ENCODE measurements at places on chromosomes 2 and 18. TPM values are rescaled to one million over a fixed set of nuclear protein-coding genes. Genes with fewer than 3 reads are reported as not detected.

Gene HEATR5B
- total RNA-seq = 12.6 TPM

DNA sequence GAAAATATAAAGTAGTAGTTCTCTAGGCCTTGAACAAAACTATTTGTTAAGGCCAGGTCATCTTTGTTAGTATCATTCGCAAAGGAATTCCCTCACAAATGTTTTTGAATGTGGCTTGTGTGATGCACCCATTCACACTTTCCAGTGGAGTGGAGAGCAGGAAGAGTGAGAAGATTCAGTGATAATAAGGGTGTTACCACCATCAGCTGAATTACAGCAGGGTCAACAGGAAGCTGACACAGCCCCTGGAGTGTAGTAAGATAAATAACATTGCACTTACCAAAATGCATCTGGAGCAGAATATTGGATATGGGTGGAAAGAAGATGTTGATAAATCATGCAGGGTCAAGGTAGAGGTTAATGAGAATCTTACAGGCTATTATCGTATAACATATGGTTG is 231.0 kb downstream of the DSC3 start:
- H3K36me3 ChIP-seq = no peaks in the 10 kb centered on the region
- H3K27me3 ChIP-seq = no peaks in the 10 kb centered on the region
- no peaks in the 10 kb centered on the region for H3K4me1 ChIP-seq
- no peak overlapping the region for H3K27ac ChIP-seq
- no peak for DNase-seq

GRCh38 chr2:200438251-200438650 is 71.6 kb downstream of the KCTD18 start:
- H3K36me3 ChIP-seq = peaks cover 82% of the 10 kb centered on the region
- no peak overlapping the region for H3K27ac ChIP-seq
- H3K4me3 ChIP-seq = no peak overlapping the region
- no peak for DNase-seq
- peaks cover 3% of the 10 kb centered on the region for H3K27me3 ChIP-seq
- H3K4me1 ChIP-seq = peaks cover 83% of the 10 kb centered on the region

GRCh38 chr2:73337828-73338227 is 44.5 kb upstream of the EGR4 start:
- peaks cover 5% of the 10 kb centered on the region for H3K27me3 ChIP-seq
- H3K4me1 ChIP-seq = no peaks in the 10 kb centered on the region
- no peak for DNase-seq
- H3K36me3 ChIP-seq = no peaks in the 10 kb centered on the region
- H3K4me3 ChIP-seq = no peak overlapping the region
- H3K27ac ChIP-seq = no peak overlapping the region

GRCh38 chr2:175964195-175964594 is 37.9 kb downstream of the LNPK start:
- H3K36me3 ChIP-seq = peaks cover 37% of the 10 kb centered on the region
- H3K27ac ChIP-seq = no peak overlapping the region
- H3K4me3 ChIP-seq = no peak overlapping the region
- no peaks in the 10 kb centered on the region for H3K27me3 ChIP-seq
- H3K4me1 ChIP-seq = no peaks in the 10 kb centered on the region

DNA sequence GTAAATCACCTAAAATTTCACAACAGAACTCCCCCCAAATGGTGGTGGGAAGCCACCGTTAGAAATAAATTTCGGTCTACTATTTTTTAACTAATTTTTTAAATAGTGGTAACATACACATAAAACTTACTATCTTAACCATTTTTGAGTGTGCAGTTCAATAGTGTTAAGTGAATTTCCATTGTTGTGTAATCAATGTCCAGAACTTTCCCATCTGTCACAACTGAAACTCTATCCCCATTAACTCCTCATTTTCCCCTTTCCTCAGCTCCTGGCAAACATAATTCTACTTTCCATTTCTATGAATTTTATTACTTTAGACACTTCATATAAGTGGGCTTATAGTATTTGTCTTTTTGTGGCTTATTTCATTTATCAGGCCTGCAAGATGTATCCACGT is 34.1 kb upstream of the HNMT start:
- no peaks in the 10 kb centered on the region for H3K36me3 ChIP-seq
- no peak for DNase-seq
- H3K4me3 ChIP-seq = no peak overlapping the region
- peaks cover 7% of the 10 kb centered on the region for H3K27me3 ChIP-seq
- peaks cover 6% of the 10 kb centered on the region for H3K4me1 ChIP-seq

Gene SULT1C4
- not detected for total RNA-seq

Data from HFFc6 (cell line).